ENCODE measurements at places on chromosomes 12 and 14. TPM values are rescaled to one million over a fixed set of nuclear protein-coding genes. Genes with fewer than 3 reads are reported as not detected.

CAPZA3 gene
- not detected for total RNA-seq

HNF1A gene
- not detected for total RNA-seq

PIANP gene
- 0.08 TPM for total RNA-seq

BCL2L14 gene
- total RNA-seq: not detected

OTX2 gene
- not detected for total RNA-seq

HOXC11 gene
- total RNA-seq: 4.2 TPM

IAPP gene
- not detected for total RNA-seq

DHH gene
- 0.29 TPM for total RNA-seq

TMEM253 gene
- not detected for total RNA-seq

PLEKHD1 gene
- total RNA-seq: 0.05 TPM

SDSL gene
- total RNA-seq: 12.9 TPM

FAM90A1 gene
- total RNA-seq: 0.61 TPM

RPS6KA5 gene
- total RNA-seq: 9.0 TPM

OR4K17 gene
- total RNA-seq: not detected

RPL36AL gene
- total RNA-seq: 329 TPM

TBC1D30 gene
- 5.3 TPM for total RNA-seq

RPL10L gene
- total RNA-seq: not detected

KRT78 gene
- total RNA-seq: not detected

RNASE1 gene
- not detected for total RNA-seq

IL22 gene
- not detected for total RNA-seq

RFX4 gene
- total RNA-seq: not detected

CSRP2 gene
- total RNA-seq: 28.1 TPM

TOMM20L gene
- total RNA-seq: not detected

VPS33A gene
- 20.5 TPM for total RNA-seq

LYZ gene
- total RNA-seq: 4.6 TPM

KRT72 gene
- not detected for total RNA-seq

MYF6 gene
- not detected for total RNA-seq

HCAR1 gene
- total RNA-seq: not detected

DPY19L2 gene
- total RNA-seq: 1.3 TPM

RNASE3 gene
- total RNA-seq: not detected

KLRB1 gene
- total RNA-seq: not detected

KRT79 gene
- 0.34 TPM for total RNA-seq

PRH2 gene
- 0.91 TPM for total RNA-seq

SLC25A47 gene
- not detected for total RNA-seq

SH2B3 gene
- total RNA-seq: 109 TPM

NOPCHAP1 gene
- total RNA-seq: 28.0 TPM

PLA2G1B gene
- total RNA-seq: not detected

CACNA2D4 gene
- total RNA-seq: 0.29 TPM

NYNRIN gene
- total RNA-seq: 0.37 TPM

CCDC85C gene
- total RNA-seq: 7.3 TPM

BBS10 gene
- total RNA-seq: 4.2 TPM

KLHL33 gene
- 0.05 TPM for total RNA-seq

LPAR5 gene
- total RNA-seq: 0.40 TPM

OR4E2 gene
- not detected for total RNA-seq

RFLNA gene
- not detected for total RNA-seq

CLEC4D gene
- total RNA-seq: not detected

VASH1 gene
- total RNA-seq: 4.7 TPM

TM9SF1 gene
- 37.9 TPM for total RNA-seq

TESPA1 gene
- not detected for total RNA-seq

HOXC4 gene
- 2.3 TPM for total RNA-seq

TNFAIP2 gene
- total RNA-seq: 46.0 TPM

NEUROD4 gene
- not detected for total RNA-seq

ALG10B gene
- total RNA-seq: 10.6 TPM

HELB gene
- 6.2 TPM for total RNA-seq

OVCH1 gene
- not detected for total RNA-seq

SERPINA12 gene
- not detected for total RNA-seq

VWF gene
- total RNA-seq: 0.15 TPM

Data from A375 (cell line).